Activated effector memory CD4-positive, alpha-beta T cell treated with anti-CD3 and anti-CD28 coated beads, Interleukin-2, amount 50 U/mL, for 16 hours (primary cell): ENCODE measurements at places on chromosomes 16 and 17.

DNA sequence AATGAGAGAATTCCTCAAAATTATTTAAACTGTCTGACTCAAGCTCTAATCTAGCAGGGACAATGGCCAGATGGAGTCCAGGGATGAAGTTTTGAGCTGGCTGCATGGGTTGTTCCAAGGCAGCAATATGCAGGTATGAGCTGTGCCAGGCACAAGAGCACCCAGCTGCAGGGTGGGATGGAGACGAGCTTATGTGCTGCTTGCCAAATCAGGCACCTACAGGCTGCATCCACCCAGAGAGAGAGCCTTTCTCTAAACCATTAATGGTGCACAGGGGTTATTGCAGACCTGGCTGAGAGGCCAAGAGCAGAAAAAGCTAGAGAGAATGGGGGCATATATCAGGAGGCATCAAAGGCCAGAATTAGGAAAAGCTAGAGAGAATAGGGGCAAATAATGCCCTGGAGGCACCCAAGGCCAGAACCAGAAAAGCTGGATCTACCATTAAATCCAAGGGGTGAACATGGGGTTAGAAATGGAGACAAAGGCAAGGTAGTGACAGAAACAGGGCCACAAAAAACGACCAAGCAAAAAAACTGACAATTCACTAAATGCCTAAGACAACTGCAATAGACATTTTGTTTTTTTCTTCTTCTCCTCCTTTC lies 11.0 kb downstream of the KRT33A start:
- DNase-seq: no peak

GRCh38 chr17:64742326-64742725 lies 80.2 kb upstream of the SMURF2 start:
- DNase-seq: no peak

- no peak for DNase-seq
Measured at GRCh38 chr16:24939738-24940137, 75.4 kb downstream of the ARHGAP17 start.

DNA sequence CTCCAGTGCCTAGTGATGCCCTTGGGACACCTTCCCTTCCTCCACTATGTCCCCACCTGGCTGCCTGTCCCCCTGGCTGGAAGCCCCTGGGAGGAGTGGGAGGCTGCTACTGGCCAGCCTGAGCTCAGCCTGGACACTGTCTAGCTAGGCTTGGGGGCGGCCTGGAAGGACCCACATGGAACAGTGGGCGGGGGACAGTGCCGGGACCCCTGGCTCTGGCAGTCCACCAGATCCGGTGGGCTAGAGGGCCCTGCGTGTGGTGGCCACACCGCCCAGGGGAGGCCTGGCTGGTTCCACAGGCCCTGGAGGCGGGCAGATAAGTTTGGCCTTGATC lies 388.0 kb upstream of the TNRC6C start:
- DNase-seq: no peak

GRCh38 chr16:71645450-71645849 lies 19.5 kb downstream of the MARVELD3 start:
- DNase-seq: no peak
